Common myeloid progenitor, CD34-positive (primary cell): ENCODE measurements at places on chromosomes 2 and 18.

- peaks cover 4% of the 10 kb centered on the region for H3K4me1 ChIP-seq
- H3K27ac ChIP-seq = no peak overlapping the region
- no peaks in the 10 kb centered on the region for H3K27me3 ChIP-seq
- no peak overlapping the region for H3K4me3 ChIP-seq
- DNase-seq = no peak
- H3K36me3 ChIP-seq = no peaks in the 10 kb centered on the region
Measured at GRCh38 chr2:171241771-171242170, 81.1 kb upstream of the TLK1 start.

GRCh38 chr18:75527848-75528685 is 100.6 kb upstream of the SMIM21 start:
- H3K27me3 ChIP-seq = no peaks in the 10 kb centered on the region
- no peak overlapping the region for H3K27ac ChIP-seq
- H3K36me3 ChIP-seq = no peaks in the 10 kb centered on the region
- DNase-seq = no peak

- no peaks in the 10 kb centered on the region for H3K27me3 ChIP-seq
- H3K36me3 ChIP-seq = no peaks in the 10 kb centered on the region
- H3K4me1 ChIP-seq = peaks cover 45% of the 10 kb centered on the region
Measured at GRCh38 chr2:231617059-231617926, 24.6 kb downstream of the TEX44 start.

DNA sequence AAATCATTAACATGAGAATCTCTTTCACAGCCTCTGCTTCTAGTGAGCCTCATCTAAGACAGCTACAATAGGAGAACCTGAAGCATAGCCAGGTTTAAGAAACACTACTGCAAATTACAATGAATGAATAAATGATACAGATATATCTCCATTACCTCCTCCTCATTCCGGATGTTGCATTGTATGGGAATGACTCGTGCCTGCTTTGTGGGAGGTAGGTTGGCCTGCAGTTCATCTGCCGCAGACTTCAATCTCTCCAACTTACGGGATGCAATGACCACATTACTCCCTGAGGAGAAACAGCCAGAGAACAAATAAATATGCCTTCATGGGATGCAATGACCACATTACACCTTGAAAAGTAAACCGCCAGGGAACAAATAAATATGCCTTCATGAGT is 15.4 kb downstream of the PECR start:
- no peaks in the 10 kb centered on the region for H3K36me3 ChIP-seq
- DNase-seq = no peak
- no peak overlapping the region for H3K27ac ChIP-seq
- no peak overlapping the region for H3K4me3 ChIP-seq

DNA sequence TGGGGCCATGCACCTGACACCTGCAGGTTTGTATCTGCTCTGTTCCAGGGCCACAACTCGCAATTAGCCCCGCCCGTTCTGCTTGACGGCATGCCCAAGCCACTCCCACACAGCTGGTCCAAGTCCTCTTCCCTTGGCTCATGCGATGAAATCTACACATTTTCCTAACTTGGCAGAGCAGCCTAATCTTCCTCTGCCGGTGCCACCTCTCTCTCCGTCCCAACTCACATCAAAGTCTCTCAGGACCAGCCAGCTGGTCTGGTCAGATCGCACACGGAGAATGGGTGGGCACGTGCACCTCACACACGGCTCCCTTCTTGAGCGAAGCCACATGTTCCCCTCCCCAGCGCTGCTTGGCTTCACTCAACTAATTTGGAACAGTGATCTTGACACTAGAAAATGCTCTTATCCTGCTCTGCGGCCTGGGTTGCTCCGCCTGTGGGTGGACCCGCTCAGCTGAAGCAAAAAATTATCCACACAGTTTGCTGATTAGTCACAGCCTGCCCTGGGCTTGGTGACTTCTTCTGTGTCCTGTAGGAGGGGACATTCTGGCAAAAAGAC is 176.7 kb downstream of the NRP2 start:
- DNase-seq = no peak
- H3K36me3 ChIP-seq = no peaks in the 10 kb centered on the region
- H3K4me1 ChIP-seq = no peaks in the 10 kb centered on the region
- H3K27ac ChIP-seq = no peak overlapping the region
- H3K4me3 ChIP-seq = no peak overlapping the region

- H3K27me3 ChIP-seq = no peaks in the 10 kb centered on the region
- DNase-seq = no peak
- no peak overlapping the region for H3K27ac ChIP-seq
- H3K36me3 ChIP-seq = no peaks in the 10 kb centered on the region
- H3K4me3 ChIP-seq = no peak overlapping the region
Measured at GRCh38 chr2:183232161-183232865, 108.1 kb downstream of the NUP35 start.
